ENCODE measurements at places on chromosomes 12 and 14.

DNA sequence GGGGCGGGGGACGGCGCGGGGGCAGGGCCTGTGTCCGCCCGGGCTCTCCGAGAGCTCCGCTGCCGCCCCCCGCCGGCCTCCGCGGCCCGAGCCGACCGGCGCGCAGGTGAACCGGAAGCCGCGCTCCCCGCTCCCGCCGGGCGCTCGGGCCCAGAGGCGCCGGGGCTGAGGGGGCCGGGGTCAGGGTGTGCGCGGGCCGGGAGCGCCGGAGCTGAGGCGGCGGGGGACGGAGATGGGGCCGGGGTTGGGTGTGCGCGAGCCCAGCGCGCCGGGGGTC, 431 bp downstream of the HIP1R start:
- no peak for DNase-seq

- no peak for DNase-seq
These were observed 5.7 kb downstream of the ETFRF1 start for GRCh38 chr12:25200703-25201102.

DNA sequence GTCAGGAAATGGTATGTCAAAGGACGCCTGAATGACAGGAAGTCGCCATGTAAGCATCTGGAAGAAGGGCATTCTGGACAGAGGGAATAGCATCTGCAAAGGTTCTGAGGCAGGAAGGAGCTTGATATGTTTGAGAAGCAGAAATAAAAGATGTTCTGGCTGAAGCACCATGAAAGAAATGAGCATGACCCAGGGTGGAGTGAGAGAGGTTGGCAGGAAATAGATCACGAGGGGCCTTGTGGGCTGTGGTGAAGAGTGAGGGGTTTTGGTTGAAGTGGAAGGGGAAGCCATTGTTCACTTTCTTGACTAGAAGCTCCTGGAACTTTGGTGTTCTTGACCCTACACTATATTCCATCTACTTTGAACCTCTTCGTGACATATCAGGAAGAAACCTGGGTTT, 99.4 kb upstream of the PARP11 start:
- no peak for DNase-seq

DNA sequence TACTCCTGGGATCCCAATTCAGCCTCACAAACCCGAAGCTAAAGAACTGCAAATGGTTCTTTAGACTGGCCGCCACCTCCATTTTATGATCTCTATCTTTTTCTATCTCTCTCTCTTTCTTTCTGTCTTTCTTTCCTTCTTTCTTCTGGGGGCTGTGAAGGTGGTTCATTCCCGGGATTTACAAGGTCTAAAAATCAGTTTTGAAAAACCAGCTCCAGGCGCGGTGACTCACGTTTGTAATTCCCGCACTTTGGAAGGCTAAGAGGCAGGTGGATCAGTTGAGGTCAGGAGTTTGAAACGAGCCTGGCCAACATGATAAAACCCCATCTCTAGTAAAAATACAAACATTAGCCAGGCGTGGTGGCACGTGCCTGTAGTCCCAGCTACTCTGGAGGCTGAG, 67.2 kb upstream of the VASH1 start:
- DNase-seq = no peak

GRCh38 chr14:78448164-78449094, 278.3 kb downstream of the NRXN3 start:
- DNase-seq = peak; percentile 73

DNA sequence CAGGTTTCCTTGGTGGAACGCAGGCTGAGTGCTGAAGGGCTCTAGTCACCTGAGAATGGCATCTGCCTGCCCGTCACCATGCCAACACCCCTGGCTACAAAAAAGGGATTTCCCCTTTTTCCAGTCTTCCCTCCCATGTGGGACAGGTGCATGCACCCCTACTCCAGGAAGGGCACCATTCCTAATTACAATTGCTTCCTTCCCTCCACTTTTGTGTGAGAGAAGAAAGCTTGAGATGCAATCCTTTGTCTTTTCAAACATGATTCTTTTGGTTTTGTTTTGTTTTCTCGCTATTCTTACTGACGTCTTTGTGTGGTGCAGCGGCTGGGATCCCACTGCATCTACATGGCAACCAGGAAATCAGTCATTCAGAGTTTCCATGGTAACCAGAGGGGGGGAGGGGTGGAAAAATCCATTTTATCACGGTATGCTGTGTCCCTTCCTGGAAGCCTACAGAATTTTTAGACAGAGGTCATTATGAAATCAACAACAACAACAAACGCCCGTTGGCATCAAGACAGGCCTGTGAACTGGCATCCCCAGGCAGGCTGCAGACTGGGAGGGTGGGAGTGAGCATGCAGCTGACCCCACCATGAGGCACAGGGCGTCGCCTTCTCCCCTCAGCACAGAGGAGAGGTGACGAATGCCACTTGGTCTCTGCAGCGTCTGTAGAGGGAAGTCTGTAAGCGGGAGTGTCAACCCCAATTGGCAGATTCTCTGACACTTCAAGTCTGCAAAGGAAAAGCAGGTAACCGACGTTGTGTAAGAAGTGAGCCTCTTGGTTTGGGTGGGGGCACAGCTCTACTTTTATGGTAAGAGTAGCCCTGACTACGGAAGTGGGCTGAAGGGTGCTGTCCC, 13.6 kb upstream of the GNG2 start:
- DNase-seq = peak; percentile 54

- DNase-seq = peak; percentile 33
These were observed 42.8 kb upstream of the CMKLR1 start for GRCh38 chr12:108381787-108382436.

- no peak for DNase-seq
These were observed 131.2 kb downstream of the PPM1H start for GRCh38 chr12:62803756-62804155.

DNA sequence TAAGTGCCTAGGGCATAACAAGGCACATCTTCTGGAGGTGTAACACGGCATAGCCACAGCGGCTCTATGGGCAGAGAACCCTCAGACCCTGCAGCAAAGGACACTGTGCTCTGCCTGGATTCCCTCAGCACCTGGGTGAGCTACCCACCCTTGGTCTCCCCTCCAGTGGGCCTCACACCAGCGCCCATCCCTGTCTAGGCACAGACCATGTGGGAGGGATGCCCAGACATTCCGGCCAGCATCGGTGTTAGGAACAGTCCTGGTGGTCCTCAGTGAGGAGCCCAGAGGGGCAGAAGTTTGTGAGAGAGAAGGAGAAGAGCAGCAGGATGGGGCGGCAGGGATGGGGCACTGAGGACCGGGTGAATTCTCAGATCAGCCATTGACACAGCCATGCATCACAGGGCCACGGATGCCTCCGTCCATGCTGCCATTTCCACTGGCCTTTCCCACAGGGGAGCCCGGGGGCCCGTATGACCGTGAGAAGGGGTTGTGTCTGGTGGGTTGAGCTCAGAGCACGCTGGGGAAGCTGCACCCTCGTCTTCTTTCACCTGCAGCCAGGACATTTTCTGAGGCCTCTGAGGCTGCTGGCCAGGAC, 282.7 kb upstream of the SFSWAP start:
- no peak for DNase-seq

- no peak for DNase-seq
These were observed 35.3 kb downstream of the PSMC1 start for GRCh38 chr14:90291699-90292098.

GRCh38 chr12:50979369-50980052, 27.2 kb downstream of the HIGD1C start:
- no peak for DNase-seq

GRCh38 chr12:7016958-7017571, 1.2 kb downstream of the LPCAT3 start:
- DNase-seq = no peak

DNA sequence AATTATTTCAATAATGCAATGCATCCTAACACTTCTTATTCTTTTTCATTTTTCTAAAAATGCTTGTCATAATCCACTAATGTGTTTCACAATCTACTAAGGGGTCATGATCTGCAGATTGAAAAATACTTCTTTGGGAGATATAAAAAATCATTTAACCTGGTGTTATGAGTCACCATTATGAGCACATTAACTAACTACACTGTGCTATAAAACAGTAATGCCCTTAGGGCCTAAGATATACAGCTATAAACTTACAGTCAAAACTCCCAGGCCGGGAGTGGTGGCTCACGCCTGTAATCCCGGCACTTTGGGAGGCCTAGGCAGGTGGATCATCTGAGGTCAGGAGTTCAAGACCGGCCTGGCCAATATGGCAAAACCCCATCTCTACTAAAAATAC, 14.2 kb downstream of the ATXN2 start:
- DNase-seq = no peak

DNA sequence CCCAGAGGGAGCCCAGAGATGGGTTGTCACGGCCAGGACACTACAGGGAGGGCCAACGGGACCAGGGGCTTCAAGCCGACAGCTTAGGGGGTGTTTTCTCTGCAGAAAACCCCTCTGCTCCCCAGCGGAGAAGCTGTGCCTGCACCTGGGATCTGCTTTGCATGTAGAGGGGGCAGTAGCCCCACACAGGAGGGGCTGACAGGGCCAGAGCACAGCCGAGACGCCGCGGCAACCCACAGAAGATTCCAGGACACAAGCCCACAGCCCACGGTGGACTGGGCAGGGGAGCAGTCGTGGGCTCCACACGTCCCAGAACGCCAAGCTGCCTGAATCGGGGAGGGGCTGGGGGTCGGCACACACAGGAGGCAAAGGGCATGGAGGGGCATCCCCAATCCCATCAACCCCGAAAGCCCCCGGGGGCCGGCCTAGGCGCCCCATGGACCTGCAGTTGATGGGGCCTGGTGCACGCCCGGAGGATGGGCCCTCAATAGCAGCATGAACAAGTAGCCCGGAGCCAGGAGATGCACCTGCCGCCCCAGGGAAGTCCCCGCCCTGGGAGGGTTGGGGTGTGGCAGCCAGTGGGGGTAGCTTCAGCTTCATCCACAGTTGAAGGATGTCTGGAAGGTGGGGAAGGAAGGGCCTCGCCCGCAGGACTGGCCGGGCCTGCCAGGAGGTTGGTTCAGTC, 30.5 kb upstream of the TMEM179 start:
- no peak for DNase-seq

DNA sequence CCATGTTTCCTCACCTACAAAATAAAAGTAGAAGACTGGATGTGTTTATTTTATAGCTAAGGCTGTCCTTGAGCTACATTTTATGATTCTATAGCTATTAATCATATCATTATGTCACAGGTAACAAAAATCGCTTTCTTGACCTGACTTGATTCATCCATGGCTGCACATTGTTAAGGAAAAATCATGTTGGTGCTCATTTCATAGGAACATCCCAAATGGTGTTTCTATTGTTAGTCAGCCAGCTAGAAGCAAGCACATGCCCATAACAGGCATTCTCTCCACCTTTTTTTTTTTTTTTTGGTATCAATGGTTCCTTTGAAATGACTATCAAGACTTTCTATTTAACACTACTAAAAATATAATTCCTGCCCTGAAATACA, 45.3 kb upstream of the PTHLH start:
- DNase-seq = no peak

GRCh38 chr12:58302487-58303011, 361.2 kb downstream of the ATP23 start:
- no peak for DNase-seq

DNA sequence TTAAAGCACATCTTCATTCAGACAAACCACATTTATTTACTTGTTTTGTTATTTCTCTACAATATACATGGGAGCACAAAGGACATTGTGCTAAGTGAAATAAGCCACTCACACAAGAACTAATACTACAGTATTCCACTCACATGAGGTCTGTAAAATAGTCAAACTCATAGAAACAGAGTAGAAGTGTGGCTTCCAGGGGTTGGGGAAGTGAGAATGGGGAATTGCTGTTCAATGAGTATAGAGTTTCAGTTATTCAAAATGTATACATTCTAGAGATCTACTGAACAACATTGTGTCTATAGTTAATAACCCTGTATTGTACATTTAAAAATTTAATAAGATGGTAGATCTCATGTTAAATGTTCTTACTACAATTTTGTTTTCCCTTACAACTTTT, 88.8 kb downstream of the ATXN7L3B start:
- no peak for DNase-seq

GRCh38 chr12:99131751-99132199, 486.7 kb downstream of the APAF1 start:
- peak; percentile 39 for DNase-seq

GRCh38 chr14:76510181-76510580, 134.2 kb downstream of the ESRRB start:
- no peak for DNase-seq

Data from iPS DF 6.9 (cell line).